ENCODE measurements at places on chromosomes 2 and 18. TPM values are rescaled to one million over a fixed set of nuclear protein-coding genes. Genes with fewer than 3 reads are reported as not detected.
A peak's percentile ranks its signal among the peaks of the same experiment; 100 is the strongest.

DNA sequence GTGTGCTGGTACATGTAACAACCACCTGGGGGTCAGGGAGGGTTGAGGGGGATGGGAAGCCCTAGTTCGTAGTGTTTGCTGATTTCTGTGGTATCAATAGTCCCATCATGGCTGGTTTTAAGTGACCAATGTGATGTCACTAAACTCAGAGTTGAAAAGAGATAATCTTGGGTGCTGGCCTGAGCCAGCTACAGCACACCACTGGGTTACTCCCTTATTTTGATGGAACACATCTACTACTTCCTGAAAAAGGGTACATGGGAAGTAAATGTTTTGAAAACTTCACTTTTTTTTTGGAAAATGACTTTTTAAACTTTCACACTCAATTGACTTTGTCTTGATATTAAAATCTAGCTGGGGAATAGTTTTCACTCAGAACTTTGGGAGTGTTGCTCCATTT is 87.0 kb upstream of the CXCR4 start:
- no peak for ATAC-seq

DNA sequence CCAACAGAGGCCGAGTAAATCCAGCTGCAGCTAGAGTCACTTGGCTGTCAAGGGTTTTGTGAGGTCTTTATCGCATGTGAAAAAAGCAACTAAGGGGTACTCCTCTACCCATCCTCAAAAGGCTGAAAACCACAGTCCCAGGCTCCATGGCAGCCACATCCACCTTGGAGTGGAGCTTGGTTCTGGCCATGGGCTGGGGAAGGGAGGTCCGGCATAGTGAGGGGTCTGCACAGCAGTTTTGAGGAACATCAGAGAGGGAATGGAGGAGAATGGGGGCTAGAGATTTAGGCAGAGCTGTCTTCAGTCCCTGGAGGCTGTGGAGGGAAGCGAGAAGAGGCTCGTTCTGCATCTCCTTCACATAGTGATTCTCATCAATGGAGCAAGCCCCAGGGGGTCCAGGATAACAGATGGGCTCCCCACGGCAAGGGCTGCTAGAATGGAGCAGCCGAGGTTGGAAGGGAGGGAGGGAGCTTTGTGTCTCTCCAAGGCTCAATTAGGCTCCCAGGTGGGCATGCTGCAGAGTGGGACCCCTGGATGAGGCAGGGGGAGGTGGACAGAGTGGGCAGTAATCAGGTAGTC is 21.0 kb downstream of the MROH2A start:
- ATAC-seq, result no peak

The ICOS gene
- not detected for total RNA-seq

DNA sequence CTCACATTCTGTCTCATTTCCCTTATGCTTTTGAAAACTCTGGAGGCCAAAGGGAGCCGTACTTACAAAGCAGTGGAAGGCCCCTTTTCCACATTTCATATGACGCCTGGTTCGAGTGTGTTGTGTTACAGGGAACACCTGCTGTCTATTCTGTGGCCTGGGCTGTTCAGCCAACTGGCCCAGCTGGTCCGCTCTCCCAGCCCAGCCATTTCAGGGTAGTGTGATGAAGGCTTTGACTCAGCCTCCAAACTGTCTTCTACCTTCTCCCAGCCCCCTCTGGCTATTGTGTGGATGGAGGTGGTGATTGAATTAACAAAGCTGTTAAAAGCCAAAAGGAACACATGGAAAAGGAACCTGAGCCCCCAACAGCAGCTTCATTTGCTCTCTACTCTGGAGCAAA is 233.8 kb downstream of the ICOS start:
- no peak for ATAC-seq

DNA sequence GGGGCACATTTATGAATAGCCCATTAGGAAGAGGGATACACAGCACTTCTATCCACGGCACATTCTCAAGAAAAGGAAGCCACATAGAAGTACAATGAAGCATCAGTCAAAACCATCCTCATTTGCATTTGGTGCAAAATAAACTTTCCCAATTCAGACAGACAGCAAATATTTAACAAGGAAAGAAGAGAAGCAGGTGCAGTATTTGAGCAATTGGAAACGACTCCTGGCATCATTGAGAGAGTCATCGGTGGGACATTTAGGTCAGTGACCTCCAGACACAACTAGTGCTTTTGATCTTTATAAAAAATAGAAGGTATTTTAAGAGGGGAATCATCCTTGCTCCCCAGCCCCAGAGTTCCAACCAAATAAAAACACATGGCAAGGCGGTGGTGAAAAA is 118.0 kb downstream of the MREG start:
- no peak for ATAC-seq

- ATAC-seq, result no peak
Observed at GRCh38 chr2:66435549-66435875, 587 bp downstream of the MEIS1 start.

- ATAC-seq, result no peak
Observed at GRCh38 chr2:235314371-235314930, 179.4 kb upstream of the AGAP1 start.

GRCh38 chr2:172296267-172297046 is 130.9 kb upstream of the ITGA6 start:
- ATAC-seq, result peak; percentile 19

- ATAC-seq, result peak; percentile 63
Observed at GRCh38 chr2:8414946-8415879, 266.6 kb upstream of the ID2 start.

The AQP12B gene
- total RNA-seq, result not detected

- no peak for ATAC-seq
Observed at GRCh38 chr2:176085861-176086771, 2.4 kb upstream of the EVX2 start.

GRCh38 chr18:59488899-59489298 is 129.8 kb upstream of the LMAN1 start:
- no peak for ATAC-seq
